ENCODE measurements at places on chromosomes 11 and 22. TPM values are rescaled to one million over a fixed set of nuclear protein-coding genes. Genes with fewer than 3 reads are reported as not detected.

Gene NFAM1
- 0.18 TPM for total RNA-seq

Gene NFRKB
- 27.2 TPM for total RNA-seq

Gene GGTLC3
- total RNA-seq, result not detected

Gene MGAT3
- 41.5 TPM for total RNA-seq

DNA sequence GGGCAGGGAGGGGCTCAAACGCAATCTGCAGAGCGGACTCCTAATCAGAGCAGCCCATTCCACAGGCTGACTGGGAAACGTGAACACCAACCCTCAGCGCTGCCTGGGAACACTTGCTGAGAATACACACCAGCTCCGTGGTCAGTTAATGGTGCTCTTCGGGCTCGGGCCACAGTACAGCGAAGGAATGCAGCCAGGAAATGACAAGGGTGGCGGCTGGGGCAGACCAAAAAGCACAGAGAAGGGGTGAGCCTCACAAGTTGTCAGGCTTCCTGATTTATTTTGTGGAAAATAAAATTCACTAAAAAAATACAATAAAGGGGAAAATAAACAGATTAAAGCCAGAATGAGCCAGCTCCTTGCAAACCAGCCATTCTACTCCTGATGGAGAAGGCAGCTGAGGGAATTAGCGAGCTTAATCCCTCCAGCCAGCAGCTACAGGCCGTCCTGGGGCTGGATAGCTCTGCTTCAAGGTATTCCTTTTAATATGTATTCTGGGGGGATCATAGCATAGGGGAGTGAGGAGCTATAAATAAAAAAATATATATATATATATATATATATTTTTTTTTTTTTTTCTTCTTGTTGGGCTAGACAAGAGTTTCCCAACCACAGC lies 165.5 kb upstream of the NTM start:
- no peak for DNase-seq

GRCh38 chr11:68160100-68160695 lies 39.0 kb upstream of the CHKA start:
- no peak for DNase-seq

DNA sequence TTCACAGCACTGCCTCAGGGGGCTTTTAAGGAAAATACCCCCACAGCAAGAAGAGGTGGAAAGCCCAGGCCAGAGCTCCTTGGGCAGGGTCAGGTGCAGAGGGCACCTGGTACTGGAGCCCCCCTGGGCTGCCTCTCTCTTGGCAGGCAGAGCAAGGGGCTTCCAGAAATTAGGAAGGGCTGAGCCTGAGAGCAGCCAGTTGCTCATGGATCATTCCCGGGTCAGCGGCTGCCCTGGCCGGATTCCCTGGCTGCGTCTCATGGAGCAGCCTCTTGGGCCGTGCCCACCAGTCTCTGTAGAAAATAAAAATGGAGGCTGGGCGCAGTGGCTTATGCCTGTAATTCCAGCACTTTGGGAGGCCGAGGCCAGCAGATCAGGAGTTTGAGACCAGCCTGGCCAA lies 10.3 kb upstream of the OMP start:
- DNase-seq, result no peak

DNA sequence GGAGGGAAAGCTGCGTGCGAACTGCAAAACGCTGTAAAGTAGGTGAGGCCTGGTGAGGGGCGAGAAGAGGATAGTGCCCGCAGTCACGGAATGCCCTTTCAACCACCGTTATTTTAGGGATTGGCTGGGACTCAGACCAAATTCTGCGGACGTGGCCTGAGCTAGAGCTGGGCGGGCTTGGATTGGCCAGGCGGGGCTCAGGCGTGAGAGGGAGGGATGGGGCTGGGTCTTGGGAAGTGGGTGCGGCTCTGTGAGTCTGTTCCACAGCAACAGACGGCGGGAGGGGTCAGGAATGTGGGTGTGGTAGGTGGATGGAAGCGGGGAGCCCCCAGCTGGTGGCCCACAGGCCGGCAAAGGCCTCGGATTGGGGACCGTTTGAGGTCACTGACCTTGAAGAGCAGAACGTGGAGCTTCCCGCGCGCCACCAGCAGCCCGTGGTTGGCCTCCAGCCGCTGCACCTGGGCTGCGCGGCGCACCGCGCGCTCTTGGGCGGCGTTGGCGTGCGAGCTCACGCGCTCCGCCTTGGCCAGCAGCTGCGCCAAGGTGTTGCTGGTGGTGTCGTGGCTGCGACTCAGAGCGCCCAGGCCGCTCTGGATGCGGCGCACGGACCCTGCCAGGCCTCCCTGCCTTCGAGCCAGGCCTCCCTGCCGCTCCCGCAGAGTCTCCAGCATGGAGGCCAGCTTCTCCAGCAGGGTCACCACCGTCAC lies 444 bp downstream of the CAVIN3 start:
- no peak for DNase-seq

DNA sequence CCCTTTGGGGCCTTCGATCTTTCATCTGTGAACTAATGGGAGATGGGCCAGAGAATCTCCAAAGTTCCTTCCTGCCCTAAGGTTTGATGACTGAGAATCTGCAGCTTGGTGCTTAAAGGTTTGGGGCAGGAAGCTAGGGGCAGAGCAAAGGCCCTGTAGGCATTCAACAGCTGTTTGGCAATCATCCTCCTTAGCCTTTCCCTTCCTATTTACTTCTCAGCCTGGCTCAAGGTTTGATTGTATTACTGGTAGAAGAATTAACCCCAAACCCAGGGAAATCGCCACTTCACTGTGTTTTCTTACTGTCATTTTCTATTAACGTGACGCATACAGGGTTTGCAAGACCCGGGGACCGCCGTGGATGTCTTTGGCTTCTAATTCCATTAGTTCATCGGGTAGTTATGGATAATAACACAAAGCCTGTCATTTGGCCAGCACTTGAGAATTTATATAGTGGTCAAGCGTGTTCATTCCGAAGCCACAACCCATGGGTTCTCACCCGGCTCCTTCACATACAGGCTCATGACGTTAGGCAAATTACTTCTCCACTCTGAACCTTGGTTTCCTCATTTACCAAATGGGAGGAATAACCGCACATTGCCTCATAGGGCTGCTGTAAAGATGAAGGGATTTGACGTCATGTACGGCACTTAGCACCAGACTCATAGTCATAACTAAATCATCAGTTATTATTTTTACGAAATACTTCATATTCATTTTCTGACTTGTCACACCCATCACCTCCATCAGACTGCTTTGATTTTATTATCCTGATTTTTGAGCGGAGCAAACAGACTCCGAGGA lies 158.1 kb downstream of the FBXO7 start:
- no peak for DNase-seq

DNA sequence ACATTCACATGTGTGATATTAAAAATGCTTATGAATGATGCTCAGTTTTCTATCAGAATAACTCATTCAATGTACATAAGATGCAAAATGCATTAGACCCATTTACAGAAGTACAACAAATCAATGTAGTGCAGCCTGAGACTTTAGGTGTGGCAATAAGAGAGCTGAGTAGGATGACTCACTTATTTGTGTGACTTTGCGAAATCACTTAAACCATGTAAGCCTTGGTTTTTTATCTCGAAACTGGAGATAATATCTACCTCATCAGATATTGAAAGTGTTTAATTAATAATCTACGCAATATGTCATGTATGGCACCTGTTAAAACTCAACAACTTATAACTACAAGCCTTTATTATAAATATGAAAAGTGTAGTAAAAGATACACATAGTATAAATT lies 105.7 kb upstream of the LUZP2 start:
- DNase-seq, result no peak

Measured in activated B cell treated with CpG ODN at 0.5 μM for 24 hours (primary cell).